ENCODE measurements at places on chromosomes 12 and 14.

DNA sequence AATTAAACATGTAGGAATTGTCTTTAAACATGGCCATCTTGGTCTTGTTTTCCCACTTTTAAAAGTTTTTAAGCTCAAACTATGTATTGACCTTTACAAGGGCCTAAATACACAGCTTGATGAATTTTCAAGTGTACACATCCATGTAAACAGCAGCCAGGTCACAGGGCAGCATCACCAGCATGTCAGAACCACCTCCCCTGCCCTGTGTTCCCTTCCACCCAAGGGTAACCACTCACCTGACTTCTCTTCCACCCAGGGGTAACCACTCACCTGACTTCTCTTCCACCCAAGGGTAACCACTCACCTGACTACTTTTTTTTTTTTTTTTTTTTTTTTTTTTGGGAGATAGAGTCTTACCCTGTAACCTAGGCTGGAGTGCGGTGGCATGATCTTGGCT, 4.6 kb downstream of the FBXW8 start:
- no peak for DNase-seq

- DNase-seq: no peak
Measured at GRCh38 chr12:20800160-20800559, 10.3 kb upstream of the SLCO1B3 start.

- no peak for DNase-seq
Measured at GRCh38 chr14:60653701-60654161, 4.5 kb upstream of the SIX1 start.

DNA sequence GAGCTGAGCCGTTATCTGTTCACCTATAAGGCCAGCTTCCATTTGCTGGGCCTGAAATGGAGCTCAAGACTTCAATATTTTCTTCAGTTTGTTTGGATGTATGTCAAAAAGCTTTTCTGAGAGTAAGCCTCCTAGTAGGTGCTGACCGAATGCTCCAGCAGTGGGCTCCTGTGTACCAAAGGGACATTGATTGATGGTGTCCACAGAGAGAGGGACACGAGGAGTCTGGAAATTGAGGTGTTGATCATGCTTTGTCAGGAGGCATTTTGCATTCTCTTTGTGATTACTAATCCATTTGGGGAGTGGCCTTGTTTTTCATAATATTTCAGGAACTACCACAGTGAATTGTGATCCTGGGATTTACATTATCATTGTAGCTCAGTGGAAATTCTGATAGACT, 107.7 kb upstream of the SLC38A2 start:
- no peak for DNase-seq

- no peak for DNase-seq
Measured at GRCh38 chr12:82848845-82849244, 162.1 kb downstream of the TMTC2 start.
